Breast epithelium (tissue), 4 donors: ENCODE measurements at places on chromosomes 13 and 19. TPM values are rescaled to one million over a fixed set of nuclear protein-coding genes. Genes with fewer than 3 reads are reported as not detected.

Gene KISS1R
- 0.33 TPM for total RNA-seq

Gene SOX21
- total RNA-seq, result not detected

DNA sequence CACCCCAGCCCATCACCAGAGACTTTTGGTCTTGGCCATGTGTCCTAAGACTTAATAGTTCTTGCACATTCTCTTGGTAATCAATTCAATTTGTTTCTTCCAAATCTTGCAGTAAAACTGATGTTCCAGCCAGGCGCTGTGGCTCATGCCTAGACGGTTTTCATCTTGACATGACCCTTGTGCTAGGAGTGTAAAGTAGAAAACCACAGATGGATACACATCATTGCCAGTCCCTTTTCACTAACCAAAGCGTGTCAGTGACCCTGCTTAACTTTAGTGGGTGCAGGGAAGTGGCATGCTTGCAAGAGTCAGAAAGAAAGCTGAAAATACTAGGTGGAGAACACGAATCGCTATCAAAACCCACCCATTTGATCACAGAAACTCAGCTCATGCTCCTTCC lies 18.0 kb upstream of the CD70 start:
- no peak for DNase-seq

Gene CYP4F8
- total RNA-seq, result 2.6 TPM

GRCh38 chr19:392375-392970 lies 16.5 kb downstream of the C2CD4C start:
- DNase-seq, result no peak
